Vagina (tissue), 2 donors: ENCODE measurements at places on chromosomes 3 and 15. TPM values are rescaled to one million over a fixed set of nuclear protein-coding genes. Genes with fewer than 3 reads are reported as not detected.

GRCh38 chr3:42898896-42899675 is 6.9 kb upstream of the ZNF662 start:
- H3K4me3 ChIP-seq, result no peak overlapping the region
- no peak overlapping the region for H3K27ac ChIP-seq
- no peaks in the 10 kb centered on the region for H3K4me1 ChIP-seq
- no peak for DNase-seq

DNA sequence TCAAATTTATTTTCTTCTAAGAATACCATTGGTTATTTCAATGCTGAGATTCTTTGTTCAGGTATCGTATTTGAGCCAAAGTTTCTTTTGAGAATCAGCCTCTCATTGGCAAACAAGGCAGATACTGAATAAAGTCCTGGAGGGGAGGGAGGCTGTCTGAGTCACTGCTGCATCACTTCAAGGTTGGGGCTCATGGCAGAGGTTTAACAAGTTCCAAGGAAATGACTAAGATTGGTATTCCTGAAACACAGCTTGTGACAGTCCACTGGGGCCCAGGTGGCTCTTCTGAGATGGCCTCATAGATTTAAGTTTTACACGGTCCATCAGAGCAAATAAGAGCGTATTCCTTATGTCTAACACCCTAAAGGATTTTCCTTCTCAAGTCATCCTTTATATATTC is 213.8 kb upstream of the STAC start:
- DNase-seq, result no peak
- no peaks in the 10 kb centered on the region for H3K27me3 ChIP-seq
- H3K36me3 ChIP-seq, result no peaks in the 10 kb centered on the region
- no peak overlapping the region for H3K4me3 ChIP-seq

DNA sequence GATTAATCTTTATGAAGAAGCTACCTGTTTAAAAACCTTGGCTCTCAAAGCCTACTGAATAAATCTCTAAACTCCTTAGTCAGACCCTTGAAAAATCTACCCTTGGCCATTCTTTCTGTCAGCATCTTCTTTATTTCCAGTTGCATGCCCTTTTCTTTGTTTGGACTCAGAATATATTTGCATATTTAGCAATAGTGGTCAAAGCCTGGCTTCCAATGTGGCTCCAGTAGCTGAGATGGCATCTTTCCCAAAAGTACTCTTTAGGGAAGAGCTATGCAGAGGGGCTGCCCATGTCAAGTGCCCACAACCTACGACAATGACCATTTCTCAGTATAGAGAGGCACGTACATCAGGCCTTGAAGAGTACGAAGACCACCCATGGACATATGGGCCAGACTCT is 47.2 kb downstream of the TLNRD1 start:
- peak; percentile 14 for DNase-seq
- H3K36me3 ChIP-seq, result no peaks in the 10 kb centered on the region

DNA sequence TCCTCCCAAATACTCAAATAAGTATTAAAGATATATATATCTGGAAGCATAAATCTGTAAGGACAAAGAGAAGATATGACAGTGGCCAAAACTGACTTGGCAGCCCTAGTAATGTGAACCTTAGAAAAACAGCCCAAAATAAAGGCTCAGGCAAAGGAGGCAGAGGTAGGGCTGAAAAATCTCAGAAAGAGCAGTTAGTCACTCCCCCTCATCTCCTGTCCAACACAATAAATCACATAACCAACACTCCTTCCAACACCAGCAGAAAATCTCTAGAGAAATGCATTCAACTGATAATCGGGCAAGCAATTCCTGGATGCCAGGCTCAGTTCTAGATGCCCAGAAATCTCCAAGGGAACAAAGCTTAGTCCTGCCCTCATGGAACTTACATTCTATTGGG is 22.1 kb upstream of the CHRM5 start:
- H3K36me3 ChIP-seq, result no peaks in the 10 kb centered on the region
- no peak for DNase-seq
- H3K4me1 ChIP-seq, result no peaks in the 10 kb centered on the region
- H3K4me3 ChIP-seq, result no peak overlapping the region
- H3K27me3 ChIP-seq, result no peaks in the 10 kb centered on the region

DNA sequence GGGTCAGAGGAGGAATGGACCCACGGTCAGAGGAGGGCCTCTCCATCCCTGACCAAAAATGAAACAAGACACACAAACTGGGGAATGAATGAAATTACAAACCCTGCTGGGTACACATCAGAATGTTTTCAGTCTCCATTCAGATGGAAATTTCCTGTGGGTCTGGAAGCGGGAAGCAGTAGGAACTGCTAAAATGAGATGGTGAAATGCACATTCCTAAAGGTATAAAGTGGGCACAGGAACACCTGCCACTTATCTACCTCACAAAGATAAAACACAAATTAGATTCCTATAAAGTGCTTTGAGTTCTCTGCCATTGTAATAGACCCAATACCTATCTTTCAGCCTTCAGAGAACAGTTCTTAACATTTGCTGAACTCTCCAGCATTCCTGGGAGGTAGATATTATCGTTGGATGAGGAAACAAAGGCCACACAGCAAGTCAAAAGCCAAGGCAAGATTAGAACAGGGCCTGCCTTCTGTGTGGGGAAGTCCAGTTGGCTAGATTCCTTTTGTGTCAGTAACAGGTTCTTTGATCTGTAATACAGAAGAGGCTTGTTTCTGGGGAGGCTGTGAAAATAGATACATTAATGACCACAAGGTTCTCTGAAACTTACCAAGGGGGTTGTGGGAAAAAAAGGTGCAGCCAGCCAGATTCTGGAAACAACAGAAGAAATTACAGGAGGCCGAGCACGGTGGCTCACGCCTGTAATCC is 98.4 kb downstream of the IGF2BP2 start:
- no peaks in the 10 kb centered on the region for H3K4me1 ChIP-seq
- DNase-seq, result no peak
- no peaks in the 10 kb centered on the region for H3K36me3 ChIP-seq
- H3K27ac ChIP-seq, result no peak overlapping the region

GRCh38 chr3:72346526-72346926 is 501.7 kb downstream of the SHQ1 start:
- no peaks in the 10 kb centered on the region for H3K36me3 ChIP-seq
- H3K27me3 ChIP-seq, result no peaks in the 10 kb centered on the region
- DNase-seq, result no peak

- no peak overlapping the region for H3K27ac ChIP-seq
- H3K4me1 ChIP-seq, result peaks cover 35% of the 10 kb centered on the region
- H3K4me3 ChIP-seq, result no peak overlapping the region
These were observed 316.7 kb downstream of the LPP start for GRCh38 chr3:188470508-188471130.

- H3K36me3 ChIP-seq, result no peaks in the 10 kb centered on the region
- no peak overlapping the region for H3K27ac ChIP-seq
These were observed 5.1 kb downstream of the DUOX1 start for GRCh38 chr15:45134682-45135604.

DNA sequence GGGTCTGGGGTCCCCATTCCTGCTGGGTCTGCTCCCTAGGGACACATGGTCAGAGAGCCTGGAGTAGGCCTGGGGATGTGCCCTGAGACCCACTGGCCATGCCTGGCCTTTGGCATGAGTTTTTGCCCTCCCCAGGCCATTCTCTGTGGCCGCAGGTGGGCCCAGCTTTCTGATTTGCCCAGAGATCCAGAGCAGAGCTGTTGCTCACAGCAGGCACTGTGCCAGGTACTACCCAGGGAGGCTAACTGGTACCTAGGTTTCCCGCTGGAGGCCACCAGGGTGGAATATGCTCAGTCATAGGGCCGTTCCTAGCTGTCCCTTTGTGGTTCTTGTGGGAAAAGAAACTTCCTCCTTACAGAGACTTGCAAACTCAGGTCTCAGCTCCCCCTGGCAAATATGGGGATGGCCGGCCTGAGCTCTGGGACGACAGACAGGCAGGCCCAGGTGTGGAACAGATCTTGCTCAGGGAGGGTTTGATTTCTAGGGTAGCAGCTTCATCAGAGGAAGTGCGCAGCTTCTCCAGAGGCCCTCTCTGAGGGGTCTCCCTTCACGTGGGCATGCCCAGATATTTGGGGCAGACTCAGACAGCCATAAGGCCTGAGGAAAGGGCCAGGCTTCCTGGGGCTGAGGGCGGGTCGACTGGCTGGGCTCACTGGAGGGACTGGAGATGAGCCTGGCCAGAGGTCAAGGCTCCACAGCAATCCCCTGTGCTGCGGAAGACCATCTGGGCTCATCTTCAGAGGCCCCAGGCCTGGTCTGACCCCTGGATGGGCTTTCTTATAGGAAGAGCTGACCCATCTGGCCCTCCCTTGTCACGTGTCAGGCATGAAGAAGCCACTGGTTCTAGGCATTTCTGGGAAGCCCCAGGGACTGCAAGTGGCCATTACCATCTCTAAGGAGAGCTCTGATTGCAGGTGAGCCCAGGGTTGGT is 28.0 kb downstream of the ACAA1 start:
- H3K4me1 ChIP-seq, result no peaks in the 10 kb centered on the region
- H3K4me3 ChIP-seq, result no peak overlapping the region
- H3K27ac ChIP-seq, result no peak overlapping the region
- DNase-seq, result no peak
- no peaks in the 10 kb centered on the region for H3K27me3 ChIP-seq
- no peaks in the 10 kb centered on the region for H3K36me3 ChIP-seq

GRCh38 chr3:57910990-57911389 is 97.2 kb upstream of the FLNB start:
- H3K36me3 ChIP-seq, result no peaks in the 10 kb centered on the region
- no peak overlapping the region for H3K27ac ChIP-seq
- no peak for DNase-seq
- H3K27me3 ChIP-seq, result no peaks in the 10 kb centered on the region

DNA sequence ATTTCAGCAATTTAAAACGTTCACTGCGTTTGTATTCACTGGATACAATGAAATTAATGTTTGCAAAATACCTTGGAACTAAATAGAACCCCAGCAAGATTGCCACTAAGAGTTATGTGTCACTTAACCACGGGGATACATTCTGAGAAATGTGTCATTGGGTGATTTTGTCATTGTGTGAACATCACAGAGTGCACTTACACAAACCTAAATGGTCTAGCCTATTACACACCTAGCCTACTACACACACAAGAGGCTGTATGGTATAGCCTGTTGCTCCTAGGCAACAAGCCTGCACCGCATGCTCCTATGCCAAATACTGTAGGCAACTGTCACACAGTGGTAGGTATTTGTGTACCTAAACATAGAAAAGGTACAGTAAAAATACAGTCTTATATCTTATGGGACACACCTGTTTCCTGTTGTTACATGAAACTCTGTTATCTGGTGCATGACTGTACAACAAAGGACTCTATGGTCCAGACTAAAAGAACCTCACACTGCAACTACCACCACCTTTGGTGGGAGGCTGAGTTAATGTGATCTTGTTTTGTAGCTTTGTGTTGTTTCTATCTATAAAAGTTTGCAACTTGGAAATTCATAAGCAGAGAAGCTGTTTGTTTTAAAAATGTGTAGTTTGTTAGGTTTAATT is 92.2 kb upstream of the NTRK3 start:
- H3K27me3 ChIP-seq, result no peaks in the 10 kb centered on the region
- H3K4me1 ChIP-seq, result no peaks in the 10 kb centered on the region
- H3K27ac ChIP-seq, result no peak overlapping the region
- H3K4me3 ChIP-seq, result no peak overlapping the region
- H3K36me3 ChIP-seq, result no peaks in the 10 kb centered on the region

DNA sequence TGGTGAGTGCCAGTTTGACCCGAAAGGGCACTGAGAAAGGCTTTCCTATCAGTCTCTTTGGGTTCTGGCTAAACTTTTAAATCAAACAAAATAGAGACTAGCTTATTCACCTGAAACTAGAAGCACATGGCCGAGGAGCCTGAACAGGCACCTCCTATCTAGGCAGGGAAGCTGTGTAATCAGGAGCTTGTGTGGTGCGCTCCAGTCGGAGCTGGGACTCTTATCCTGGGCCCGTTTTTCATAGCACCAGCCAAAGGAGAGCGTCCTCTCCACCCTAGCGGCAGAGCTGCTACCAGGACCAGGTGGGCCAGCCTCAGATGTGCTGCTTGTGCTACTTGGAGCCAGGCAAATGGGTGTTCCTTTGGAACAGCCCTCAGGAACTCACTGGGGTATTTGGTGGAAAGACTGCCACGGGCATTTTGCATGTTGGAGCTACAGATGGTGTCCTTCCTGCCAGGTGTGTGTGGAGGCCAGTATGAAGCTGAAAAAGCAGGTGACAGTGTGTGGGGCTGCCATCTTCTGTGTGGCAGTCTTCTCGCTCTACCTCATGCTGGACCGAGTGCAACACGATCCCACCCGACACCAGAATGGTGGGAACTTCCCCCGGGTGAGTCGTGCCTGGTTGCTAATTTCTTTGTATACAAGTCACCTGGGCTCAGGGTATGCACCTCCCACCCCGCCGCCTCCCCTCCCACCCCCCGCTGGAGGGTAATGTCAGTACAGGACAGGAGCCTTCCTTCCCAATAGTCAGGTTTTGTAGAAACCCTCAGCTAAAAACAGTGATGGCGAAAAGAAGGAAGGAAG is 833 bp downstream of the MAN2A2 start:
- H3K36me3 ChIP-seq, result peaks cover 38% of the 10 kb centered on the region
- H3K27ac ChIP-seq, result peak overlapping the region; percentile 80
- no peaks in the 10 kb centered on the region for H3K27me3 ChIP-seq
- DNase-seq, result no peak

DNA sequence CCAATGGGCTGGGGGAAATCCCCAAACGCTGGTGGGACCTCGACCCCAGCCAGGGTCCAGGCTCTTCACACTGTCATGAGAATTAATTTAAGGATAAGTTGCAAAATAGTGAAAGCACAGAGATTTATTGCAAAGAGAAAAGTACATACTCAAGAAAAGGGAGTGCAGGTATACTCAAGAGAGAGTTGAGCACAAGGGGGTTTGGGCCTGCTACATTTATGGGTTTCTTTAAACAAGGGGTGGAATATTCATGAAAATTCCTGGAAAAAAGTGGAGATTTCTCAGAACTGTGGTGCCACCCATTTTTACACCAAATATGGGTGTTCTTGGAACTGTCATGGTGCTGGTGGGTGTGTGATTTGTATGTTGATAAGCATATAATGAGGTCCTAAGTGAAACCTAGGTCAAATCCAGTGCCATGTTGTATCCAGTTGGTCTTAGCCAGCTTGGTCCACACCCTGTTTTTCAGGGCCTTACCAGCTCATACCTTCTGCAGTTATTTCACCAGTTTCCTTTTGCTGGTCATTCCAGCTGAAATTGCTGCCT is 32.6 kb upstream of the NEO1 start:
- no peak overlapping the region for H3K4me3 ChIP-seq
- no peak overlapping the region for H3K27ac ChIP-seq
- peak; percentile 16 for DNase-seq
- no peaks in the 10 kb centered on the region for H3K27me3 ChIP-seq
- H3K4me1 ChIP-seq, result no peaks in the 10 kb centered on the region

GRCh38 chr3:177371888-177372287 is 174.6 kb upstream of the TBL1XR1 start:
- H3K27ac ChIP-seq, result no peak overlapping the region
- no peak for DNase-seq
- H3K36me3 ChIP-seq, result no peaks in the 10 kb centered on the region

The ADAMTS9 gene
- 118 TPM for total RNA-seq

The KCNMB2 gene
- total RNA-seq, result 1.5 TPM

The CYP8B1 gene
- total RNA-seq, result not detected

The NEK10 gene
- not detected for total RNA-seq

The GPR149 gene
- not detected for total RNA-seq
